Fibroblast of gingiva (primary cell): ENCODE measurements at places on chromosomes 11 and 22.
A peak's percentile ranks its signal among the peaks of the same experiment; 100 is the strongest.

DNA sequence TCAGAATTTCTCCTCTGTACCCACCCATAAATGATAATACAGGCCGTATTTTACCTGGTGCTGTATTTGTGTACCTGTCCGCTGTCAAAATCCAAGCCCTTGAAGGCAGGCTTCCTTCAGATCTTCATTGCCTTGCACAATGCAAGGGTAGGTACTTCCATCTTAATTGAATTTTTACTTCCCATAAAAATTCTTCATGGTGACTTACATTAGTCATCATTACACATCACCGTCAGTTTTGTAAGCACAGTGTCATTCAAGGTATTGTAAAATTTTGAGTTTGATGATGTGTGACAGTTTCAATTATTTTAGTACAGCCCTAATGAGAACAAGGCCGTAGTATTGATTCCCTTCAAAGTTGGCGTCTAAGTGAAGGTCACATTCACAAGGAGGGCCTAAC is 770 bp upstream of the TSG101 start:
- peak; percentile 44 for DNase-seq

- DNase-seq: no peak
These were observed 4.4 kb upstream of the SREBF2 start for GRCh38 chr22:41828516-41828915.

- no peak for DNase-seq
These were observed 560.1 kb upstream of the FAT3 start for GRCh38 chr11:91664521-91664920.

- DNase-seq: no peak
These were observed 19.4 kb upstream of the SUSD2 start for GRCh38 chr22:24161909-24162308.

DNA sequence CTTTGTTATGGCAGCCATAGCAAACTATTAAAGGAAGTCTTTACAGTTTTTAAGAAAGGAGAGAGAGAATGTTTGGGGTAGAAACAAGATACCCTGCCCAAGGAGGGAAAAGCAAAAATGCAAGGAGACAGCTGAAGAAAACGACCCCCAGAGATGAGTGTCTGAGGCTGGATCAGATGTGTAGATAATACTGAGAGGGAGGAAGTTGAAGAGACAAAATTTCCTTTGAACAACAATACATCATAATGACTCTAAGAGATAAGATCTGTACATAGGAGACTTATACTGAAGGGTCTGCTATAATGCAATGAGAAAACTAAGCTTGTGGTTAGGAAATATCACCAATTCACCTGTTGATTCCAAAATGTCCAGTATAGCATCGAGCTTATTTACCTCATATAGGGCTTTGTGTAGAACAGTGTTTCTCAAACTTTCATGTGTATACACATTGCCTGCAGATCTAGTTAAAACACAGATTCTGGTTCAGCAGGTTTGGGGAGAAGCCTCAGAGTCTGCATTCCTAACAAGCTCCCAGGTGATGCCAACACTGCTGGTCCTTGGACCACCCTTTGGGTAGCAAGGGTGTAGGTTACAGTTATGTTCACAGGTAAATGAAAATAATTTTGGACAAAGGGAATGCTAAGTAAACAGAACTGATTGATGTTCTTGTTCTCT is 5.8 kb upstream of the CEP295 start:
- DNase-seq: no peak

- no peak for DNase-seq
These were observed 31.8 kb upstream of the GUCY1A2 start for GRCh38 chr11:107050121-107050520.

DNA sequence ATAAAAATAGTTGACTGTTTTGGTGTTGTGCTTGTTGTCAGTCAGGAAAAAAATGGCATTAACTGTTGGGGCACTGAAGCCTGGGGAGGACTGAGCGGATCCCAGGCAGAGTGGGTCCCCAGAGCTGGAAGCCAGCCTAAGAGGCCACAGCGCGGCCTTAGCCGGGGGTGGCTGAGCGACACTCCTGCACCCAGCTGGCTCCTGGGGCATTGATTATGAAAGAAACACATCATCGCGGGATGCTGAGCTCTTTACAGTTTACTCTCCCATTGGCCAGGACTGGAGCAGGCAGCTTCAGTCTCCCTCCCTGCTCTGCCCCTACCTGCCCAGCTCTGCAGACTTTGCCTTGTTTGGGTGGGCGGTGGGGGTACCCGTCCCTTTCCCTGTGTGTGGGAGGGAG is 121.5 kb downstream of the ST3GAL4 start:
- no peak for DNase-seq

DNA sequence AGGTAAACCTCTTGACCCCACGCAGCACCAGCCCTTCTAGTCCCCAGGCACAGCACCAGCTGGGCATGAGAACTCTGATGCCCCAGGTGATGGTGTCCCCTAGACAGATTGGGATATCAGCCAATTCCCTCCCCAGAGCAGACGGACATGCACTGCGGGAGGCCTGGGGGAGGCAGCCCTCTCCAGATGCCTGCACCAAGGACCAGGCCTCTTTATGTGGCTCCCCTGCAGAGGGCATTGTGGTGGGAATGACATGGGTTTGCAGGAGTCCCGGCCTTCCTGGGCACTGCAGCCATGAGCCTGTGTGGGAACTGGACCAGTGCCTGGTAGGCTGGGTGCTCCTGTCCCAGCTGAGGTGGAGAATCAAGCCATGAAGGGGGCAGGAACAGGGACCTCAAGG is 25.9 kb downstream of the PPM1F start:
- DNase-seq: no peak
